ENCODE measurements at places on chromosomes 13 and 19.

DNA sequence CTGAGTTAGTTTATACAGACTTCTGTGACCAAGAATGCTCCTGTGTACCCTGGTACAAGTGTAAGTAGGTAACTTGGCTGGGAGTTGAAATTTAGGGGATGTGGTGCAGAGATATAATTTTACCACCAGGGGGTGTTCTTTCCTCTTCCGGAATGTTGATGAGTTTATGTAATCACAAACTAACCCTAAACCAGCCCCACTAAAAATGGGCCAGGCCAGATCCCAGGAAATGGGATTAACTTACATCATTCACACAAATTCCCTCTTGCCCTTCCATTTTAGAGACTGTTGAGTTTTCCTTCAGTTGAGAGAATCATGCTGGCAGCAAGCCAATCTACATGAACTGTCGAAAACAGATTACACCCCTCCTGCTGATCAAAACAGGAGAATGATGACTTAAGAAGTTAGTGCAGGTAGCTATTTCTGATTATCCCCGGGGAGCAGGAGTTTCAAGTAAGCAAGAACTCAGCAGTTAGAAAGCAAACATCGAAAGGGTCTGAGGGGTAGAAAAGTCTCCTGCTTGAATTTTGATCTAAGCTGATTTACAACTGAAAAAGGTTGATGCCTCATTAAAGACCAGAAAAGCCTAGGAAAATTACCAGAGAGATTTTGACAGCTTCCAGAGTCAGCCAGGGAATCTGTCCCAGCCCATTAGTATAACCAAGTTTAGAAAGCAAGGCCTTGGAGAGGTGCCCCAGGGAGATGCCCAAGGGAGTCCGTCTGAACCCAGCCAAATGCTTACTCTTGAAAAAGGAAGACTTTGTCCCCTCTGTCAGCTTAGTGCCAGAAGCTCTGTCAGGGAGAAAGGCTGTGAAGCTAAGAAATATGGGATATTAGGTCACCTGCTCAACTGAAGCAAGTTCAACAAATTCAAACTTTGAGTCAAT lies 32.3 kb upstream of the MED4 start:
- DNase-seq: no peak

DNA sequence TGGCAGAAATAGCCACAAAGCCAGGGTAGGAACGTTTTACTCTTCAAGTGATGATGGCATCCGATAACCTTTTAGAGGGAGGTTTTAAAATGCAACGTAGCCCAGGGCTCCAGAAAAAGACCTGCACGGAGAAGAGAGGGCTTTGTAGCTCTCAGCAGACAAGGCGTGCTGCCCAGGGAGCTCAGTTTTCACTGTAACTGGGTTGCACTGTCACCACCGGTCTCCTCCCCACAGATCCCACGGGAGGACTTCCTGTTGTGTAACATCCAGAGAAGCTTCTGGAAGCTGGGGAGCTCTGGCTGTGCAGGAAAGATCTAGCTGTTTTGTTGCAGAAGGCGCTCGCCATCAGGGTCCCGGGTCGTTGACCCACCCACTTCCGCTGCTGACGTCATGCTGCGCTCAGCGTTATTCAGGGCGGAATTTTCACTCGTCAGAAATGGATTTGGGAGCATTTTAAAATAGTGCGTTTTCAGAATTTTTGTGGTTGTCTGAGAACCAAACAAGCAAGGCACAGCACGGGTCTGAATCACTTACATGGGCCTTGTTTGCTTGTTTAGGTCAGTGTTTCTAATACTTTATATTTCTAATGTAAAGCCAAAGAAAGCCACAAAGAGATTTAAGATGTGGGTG lies 50.8 kb downstream of the ATP11A start:
- DNase-seq: no peak

DNA sequence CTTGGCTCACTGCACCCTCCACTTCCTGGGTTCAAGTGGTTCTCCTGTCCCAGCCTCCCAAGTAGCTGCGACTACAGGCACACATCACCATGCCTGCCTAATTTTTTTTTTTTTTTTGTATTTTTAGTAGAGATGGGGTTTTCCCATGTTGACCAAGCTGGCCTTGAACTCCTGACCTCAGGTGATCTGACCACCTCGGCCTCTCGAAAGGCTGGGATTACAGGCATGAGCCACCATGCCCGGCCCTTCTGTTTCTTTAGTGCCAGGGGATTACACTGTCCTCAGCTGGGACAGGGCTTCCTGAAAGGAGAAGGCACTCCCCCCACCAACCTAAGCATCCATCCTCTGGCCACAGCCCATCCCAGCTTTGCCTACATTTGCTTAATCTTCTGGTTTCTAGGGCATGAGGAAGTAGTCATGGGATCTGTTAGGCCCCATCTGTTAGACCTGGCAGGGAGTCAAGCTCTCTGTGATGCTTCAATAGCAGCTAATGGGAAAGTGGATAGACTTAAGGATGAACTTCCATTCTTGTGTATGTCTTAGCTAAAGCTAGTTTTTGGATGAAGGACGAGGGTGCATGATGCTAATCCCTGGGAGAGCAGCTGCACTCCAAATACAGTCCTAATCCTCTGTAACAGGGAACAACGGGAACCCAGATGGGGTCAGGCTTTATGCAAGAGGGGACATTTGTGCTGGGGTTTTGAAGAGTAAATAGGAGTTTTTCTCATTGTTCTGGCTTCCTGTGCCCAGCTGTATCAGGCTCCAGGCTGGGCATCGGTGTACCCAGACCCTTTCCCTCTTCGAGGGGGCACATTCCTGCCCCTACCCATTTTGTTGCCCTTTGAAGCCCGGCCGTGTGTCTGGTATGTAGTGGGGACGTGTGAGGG lies 2.6 kb downstream of the VAV1 start:
- no peak for DNase-seq

DNA sequence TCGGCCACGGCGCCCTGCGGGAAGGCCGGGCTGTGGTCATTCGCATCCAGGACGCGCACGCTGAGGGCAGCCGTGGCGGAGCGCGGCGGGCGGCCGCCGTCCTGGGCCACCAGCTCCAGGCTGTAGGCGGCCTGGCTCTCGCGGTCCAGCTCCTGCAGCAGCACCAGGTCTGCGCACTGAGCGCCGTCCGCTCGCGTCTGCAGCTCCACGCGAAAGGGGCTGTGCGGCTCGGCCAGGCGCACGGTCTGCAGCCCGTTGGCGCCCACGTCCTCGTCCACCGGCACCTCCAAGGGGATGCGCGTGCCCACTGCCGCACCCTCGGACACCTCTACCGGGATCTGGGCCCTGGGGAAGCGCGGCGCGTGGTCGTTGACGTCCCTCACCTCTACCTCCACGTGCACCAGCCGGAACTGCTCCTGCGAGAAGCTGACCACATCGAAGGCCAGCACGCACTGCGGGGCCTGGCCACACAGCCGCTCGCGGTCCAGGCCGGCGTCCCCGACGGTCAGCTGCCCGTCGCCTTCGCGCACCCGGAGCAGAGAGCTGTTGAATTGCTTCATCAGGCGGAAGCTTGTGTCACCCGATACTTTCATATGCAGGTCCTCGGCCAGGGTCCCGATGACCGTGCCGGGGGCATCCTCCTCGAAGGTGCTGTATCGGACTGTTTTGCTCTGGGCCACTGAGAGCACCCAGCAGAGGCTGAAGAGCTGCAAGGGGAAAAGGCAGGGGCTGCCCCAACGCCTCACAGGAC lies 583 bp downstream of the PCDH8 start:
- no peak for DNase-seq

GRCh38 chr13:25756912-25757311 lies 294.9 kb downstream of the SHISA2 start:
- DNase-seq: no peak

DNA sequence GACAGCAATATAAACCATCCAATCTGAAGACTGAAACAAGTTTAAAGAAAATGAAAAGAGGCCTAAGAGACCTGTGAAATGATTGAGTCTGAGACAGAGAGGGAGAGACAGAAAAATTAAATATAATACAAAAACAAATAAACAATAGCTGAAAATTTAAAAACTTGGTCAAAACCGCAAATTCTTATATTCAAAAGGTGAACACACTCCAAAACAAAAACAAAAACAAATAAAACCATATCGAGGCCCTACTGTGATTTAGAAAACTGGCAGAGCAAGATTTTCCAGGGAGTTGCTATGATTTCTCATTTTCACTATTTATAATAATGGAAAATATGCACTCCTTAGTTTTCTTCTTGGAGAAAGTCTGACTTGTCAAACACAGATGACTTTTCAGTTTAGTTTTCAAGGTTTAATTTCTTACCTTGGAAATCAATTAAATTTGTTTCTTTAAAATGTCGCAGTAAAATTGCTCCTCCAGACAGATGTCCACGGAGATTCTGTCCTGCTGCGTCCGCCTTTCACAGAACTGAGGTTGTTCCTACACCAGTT lies 1420.3 kb downstream of the UQCRFS1 start:
- DNase-seq: no peak

DNA sequence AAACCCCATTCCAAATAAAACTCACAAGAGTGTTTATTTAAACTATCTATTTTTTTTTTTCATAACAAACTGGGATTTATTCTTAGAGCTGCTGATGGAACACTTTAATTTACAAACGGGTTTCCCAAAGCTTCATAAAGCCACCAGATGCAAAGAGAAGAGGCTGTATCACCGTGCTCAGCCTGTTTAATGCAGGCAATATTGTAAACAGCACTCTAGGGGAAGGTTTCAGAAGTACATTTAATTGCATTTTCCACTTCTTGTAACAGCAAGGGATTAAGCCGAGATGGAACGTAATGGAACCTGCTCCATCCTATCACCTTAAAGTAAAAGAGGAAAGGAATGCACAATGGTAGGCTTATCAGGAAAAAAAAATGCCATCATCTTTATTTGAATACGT lies 550.6 kb upstream of the ARGLU1 start:
- DNase-seq: no peak

- no peak for DNase-seq
Observed at GRCh38 chr19:28118235-28118634, 1094.7 kb downstream of the UQCRFS1 start.
